ENCODE measurements at places on chromosomes 7 and 10. TPM values are rescaled to one million over a fixed set of nuclear protein-coding genes. Genes with fewer than 3 reads are reported as not detected.

DNA sequence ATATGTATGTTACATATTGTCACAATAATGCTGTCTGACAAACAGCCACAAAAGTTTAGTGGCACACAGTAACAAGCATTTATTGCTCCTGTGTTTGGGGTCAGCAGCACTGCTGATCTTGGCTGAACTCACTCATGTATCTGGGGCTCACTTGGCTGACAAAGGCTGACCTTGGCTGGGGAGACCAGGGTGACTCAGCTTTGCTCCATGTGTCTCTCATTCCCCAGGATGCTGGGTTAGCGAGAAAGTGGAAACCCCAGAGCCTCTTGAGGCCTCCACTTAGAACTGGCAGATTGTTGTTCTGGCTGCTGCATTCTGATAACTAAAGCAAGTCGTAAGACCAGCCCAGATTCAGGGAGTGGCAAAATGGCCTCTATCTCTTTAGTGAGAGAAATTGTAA lies 217.3 kb upstream of the HABP2 start:
- peaks cover 10% of the 10 kb centered on the region for H3K27me3 ChIP-seq
- H3K4me3 ChIP-seq, result no peak overlapping the region
- no peaks in the 10 kb centered on the region for H3K4me1 ChIP-seq
- peaks cover 4% of the 10 kb centered on the region for H3K36me3 ChIP-seq
- no peak overlapping the region for H3K27ac ChIP-seq

DNA sequence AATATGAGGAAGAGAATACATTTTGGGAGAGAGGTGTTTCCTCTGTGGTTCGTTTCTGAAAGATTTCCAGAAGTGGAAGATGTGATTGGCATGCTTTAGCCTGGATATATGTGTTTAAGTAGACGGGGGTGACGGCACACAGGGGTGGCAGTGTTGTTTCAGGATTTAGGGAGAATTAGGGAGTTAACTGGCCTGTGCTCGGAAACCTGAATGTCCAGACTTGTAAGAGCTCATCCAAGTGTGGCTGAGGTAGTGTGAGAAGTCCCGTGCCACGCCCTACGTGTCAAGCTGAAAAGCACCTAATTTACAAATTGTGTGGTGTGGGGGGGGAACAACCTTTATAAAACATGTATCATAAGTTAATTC lies 1.1 kb downstream of the RALA start:
- DNase-seq, result no peak
- no peaks in the 10 kb centered on the region for H3K36me3 ChIP-seq
- H3K4me1 ChIP-seq, result peaks cover 38% of the 10 kb centered on the region
- peak overlapping the region; percentile 74 for H3K27ac ChIP-seq

LAMB4 gene
- not detected for total RNA-seq

GRCh38 chr10:68112837-68113236 lies 3.5 kb downstream of the MYPN start:
- no peak for DNase-seq
- H3K4me1 ChIP-seq, result no peaks in the 10 kb centered on the region
- H3K4me3 ChIP-seq, result no peak overlapping the region
- H3K27ac ChIP-seq, result no peak overlapping the region
- peaks cover 16% of the 10 kb centered on the region for H3K27me3 ChIP-seq

DNA sequence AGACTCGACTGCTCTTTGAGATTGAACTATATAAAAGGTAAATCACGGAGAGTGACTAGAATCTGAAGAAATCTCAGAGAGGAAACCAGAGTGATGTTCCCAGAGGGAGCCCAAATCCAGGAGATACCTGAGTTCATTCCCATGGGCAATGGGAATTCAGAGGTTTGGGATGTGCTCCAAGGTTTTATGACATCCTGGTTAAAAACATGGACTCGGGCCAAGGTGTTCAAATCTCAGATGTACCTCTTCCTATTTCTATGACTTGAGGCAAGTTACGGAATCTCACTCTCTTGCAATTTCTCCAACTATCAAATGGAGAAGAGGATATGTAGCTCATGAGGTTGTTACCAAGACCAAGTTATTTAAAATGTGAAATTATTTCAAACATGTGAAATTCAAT lies 54.5 kb upstream of the RAB18 start:
- no peak overlapping the region for H3K27ac ChIP-seq
- no peak overlapping the region for H3K4me3 ChIP-seq
- H3K36me3 ChIP-seq, result no peaks in the 10 kb centered on the region
- peaks cover 8% of the 10 kb centered on the region for H3K27me3 ChIP-seq

BTBD16 gene
- not detected for total RNA-seq
